Muscle of back (tissue), 13 donors: ENCODE measurements at places on chromosomes 2 and 18. TPM values are rescaled to one million over a fixed set of nuclear protein-coding genes. Genes with fewer than 3 reads are reported as not detected.
A peak's percentile ranks its signal among the peaks of the same experiment; 100 is the strongest.

- peak; percentile 36 for DNase-seq
Observed at GRCh38 chr18:59566533-59566971, 130.7 kb downstream of the CCBE1 start.

DNA sequence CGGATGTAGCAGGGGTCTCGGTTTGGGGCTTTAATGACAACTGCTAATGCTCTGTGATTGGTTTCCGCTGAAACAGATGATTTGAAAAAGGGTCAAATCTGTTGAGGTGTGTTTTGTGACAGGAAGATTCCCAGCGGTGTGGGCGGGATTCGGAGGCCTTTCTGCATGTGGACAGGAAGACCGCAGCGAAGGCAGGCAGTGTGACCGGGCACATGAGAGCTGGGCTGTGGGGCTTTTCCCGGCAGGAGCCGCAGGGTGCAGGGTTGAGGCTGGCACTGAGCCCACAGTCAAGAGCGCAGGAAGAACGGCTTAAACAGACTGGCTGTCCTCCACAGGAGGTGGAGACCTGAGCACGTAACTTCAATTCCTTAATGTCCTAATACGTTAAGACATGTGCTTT, 180.0 kb upstream of the TPO start:
- no peak for DNase-seq

GCC2 gene
- polyA plus RNA-seq, result 14.2 TPM

GRCh38 chr18:70553936-70554260, 265.1 kb downstream of the SOCS6 start:
- no peak for DNase-seq

- DNase-seq, result no peak
Observed at GRCh38 chr2:31901900-31902299, 108.9 kb downstream of the MEMO1 start.

DSG4 gene
- not detected for polyA plus RNA-seq

EFEMP1 gene
- polyA plus RNA-seq, result 34.4 TPM

DNA sequence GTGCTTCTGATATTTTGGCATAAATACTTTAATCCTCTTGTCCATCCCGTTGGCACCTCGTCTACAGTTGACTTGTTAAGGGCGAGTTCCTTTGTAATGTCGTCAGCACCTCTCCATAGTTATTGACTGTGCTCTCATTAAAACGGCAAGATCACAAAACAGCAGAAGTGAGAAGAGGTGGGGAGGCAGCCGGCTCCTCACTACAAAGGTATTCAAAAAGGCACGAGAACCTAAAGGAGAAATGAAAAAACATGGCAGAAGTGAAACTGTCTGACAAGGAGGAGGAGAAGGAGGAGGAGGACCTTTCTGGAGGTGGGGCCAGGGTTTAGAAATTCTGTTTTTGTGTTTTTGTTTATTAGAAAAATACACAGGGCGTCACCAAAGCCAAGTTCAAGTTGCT, 235.6 kb downstream of the BCL11A start:
- no peak for DNase-seq

MEP1B gene
- not detected for polyA plus RNA-seq

GRCh38 chr2:62435720-62436119, 70.3 kb downstream of the TMEM17 start:
- no peak for DNase-seq

GRCh38 chr18:13268158-13269012, 49.8 kb downstream of the LDLRAD4 start:
- peak; percentile 42 for DNase-seq

LRRTM4 gene
- 1.6 TPM for polyA plus RNA-seq

TANC1 gene
- 26.0 TPM for polyA plus RNA-seq

- no peak for DNase-seq
Observed at GRCh38 chr2:119160361-119160990, 1.9 kb upstream of the C1QL2 start.

KCNG3 gene
- not detected for polyA plus RNA-seq

DNA sequence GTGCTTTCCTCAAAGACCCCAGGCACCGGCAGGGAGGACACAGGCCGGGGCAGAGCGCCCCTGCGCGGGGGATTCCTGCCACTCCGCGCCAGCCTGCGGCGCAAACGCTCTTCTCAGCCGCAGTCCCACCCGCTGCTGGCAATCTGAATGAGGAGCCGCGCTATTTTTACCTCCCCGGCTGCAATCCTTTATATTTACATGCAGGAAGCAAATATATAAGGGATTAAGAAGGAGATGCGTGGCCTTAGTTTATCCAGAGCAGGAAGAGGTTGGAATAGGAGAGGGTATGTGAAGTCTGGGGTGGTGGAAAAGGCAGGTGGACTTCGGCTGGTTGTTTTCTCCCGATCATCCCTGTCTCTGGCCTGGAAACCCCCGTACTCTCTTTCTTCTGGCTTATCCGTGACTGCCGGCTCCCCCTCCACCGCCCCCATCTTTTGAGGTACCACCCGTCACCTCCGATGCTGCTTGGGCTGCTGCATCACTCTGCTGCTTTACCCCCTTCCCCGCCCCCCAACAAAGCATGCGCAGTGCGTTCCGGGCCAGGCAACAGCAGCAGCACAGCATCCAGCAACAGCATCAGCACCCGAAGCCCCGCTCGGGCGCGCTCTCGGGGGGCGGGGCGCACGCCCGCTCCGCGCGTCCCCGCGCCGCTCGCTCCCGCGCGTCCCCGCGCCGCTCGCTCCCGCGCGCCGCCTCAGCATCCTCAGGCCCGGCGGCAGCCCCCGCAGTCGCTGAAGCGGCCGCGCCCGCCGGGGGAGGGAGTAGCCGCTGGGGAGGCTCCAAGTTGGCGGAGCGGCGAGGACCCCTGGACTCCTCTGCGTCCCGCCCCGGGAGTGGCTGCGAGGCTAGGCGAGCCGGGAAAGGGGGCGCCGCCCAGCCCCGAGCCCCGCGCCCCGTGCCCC, at the start of gene ADAM23:
Gene ADAM23, plus strand, starts transcription at position 700 of the 902 bp plus-strand sequence. CDS start 335 bp downstream, outside the sequence.
- peak; percentile 73 for DNase-seq

DNA sequence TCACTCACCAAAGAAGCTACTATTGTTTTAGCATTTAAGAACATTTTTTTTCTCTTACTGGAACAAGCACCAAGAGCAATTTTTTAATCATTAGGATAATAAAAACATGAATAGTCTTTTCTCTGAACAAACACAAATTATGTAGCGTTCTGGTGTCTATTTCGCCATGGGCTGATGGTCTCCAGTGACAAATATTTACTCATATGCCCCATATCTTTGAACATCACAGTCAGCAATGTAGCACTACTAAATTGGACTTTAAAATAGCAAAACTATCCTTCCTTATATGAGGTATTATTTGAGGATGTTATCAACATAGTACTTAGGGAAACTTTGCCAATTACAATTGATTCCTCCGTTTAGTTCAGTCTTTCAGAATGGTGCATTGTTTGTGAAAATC, 1326.0 kb upstream of the ZEB2 start:
- no peak for DNase-seq

GRCh38 chr18:70422391-70422965, 133.6 kb downstream of the SOCS6 start:
- no peak for DNase-seq

DNA sequence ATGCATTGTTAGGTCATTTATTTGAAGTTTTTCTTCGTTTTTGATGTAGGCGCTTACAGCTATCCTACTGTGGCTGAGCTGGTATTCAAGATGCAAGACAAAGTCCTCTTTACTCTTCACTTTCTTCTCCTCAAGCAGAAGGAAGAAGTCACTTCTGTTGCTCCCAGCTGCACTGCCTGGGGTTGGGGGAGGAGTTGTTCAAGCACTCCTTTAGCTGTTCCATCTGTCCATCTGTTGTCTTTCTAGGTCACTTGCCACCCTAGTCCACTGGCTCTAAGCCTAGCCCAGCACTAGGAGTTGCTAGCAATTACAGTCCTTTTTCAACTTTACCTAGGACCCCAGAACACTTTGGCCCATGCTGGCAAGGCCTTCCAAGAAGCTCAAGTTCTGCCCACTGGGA, 200.6 kb upstream of the RBMS1 start:
- no peak for DNase-seq

DNA sequence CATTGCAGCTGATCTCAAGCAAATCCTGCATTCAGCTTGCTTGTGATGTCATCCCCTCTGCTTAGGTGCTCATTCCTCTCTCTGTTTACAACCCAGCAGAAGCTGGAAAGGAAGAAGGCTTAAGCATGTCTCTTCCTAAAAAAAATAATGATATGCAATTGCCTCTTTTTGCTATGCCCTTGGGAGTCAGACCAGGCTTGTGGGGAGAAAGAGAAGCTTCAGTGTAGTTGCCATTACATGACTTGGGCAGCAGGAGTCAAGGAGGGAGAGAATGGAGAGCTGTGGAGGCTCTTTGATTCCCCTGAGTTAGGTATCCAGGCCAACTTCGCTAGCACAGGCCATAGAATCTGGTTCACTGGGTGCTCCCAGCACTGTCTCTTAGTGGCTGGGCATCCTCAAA, 101.1 kb downstream of the MAPK4 start:
- DNase-seq, result no peak

GRCh38 chr2:205407984-205408383, 274.3 kb upstream of the NRP2 start:
- peak; percentile 83 for DNase-seq
